ENCODE measurements at places on chromosomes 2 and 18.

DNA sequence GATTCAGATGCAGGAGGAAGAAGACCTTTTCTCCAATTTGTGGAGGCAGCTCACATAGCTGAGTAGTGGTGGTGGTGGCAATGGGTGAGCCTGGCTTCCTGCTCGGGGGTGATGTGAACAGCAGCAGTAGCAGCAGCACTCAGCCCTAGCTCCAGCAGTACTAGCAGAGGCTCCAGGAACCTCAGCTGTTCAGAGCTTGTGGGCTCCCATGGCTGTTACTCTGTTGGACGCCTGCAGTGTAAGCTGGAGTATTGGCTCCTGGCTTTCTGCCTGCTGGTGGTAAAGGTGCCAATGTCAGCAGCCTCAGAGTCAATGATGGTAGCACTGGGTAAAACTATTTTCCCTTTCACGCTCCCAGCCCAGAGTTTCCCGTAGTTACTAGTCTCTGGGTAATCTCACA lies 3.1 kb upstream of the SEH1L start:
- no peak for DNase-seq

GRCh38 chr2:66583881-66584280 lies 149.0 kb downstream of the MEIS1 start:
- no peak for DNase-seq

GRCh38 chr18:59139291-59139614 lies 431 bp upstream of the SEC11C start:
- DNase-seq, result peak; percentile 81

- no peak for DNase-seq
Observed at GRCh38 chr18:79403723-79404566, 8.2 kb downstream of the NFATC1 start.

DNA sequence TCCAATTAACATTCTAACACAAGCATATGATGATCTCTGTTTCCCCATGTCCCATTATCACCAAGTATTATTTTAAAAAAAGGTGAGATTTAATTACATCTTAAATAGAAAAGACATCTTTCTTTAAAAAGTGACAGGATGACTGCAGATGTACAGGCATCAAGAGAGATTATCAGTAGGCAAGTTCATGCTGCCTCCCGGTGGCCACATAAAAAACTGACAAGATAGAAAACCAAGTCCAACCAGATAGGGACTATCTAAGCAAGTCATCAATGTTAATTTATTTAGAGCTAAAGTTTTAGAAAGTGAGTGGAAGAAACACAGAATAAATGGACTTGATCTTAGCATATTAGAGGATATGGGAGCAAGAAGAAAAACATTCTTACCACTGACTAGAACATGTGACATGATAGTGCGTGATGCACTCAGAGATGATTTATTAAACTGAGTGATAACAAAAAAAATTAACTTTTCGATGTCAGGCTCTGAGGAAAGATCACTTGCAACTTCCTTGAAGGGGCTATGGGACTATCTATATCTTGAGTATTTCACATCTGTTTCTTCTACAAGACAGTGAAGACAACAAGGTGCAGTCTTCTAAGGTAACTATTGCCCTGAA lies 5.4 kb upstream of the TDRD15 start:
- DNase-seq, result no peak

GRCh38 chr2:40474306-40474705 lies 22.4 kb upstream of the SLC8A1 start:
- no peak for DNase-seq

GRCh38 chr2:132037527-132038178 lies 124.1 kb downstream of the ANKRD30BL start:
- DNase-seq, result no peak

GRCh38 chr2:62706721-62707521 lies 1.4 kb downstream of the EHBP1 start:
- DNase-seq, result no peak

GRCh38 chr2:32702303-32703064 lies 74.6 kb downstream of the TTC27 start:
- no peak for DNase-seq

DNA sequence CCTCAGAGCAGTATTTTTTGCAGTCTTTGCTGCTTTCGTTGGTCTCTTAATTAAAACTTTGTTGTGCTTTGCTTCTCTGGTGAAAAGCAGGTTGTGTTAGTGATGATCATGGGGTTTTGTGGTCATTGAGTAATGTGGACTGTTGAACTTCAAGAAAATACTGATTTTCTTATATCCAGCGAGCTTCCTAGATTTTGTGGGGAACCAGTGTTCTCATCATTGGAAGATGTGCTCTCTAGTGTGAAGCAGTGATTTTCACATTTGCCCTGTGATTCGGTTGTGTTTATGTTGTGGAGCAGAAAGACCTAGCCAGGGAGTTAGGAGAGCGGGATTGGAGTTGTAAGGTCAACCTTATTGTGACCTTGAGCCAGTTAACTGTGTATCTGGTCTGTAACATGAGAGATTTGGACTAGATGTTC lies 12.4 kb downstream of the ASAP2 start:
- no peak for DNase-seq

GRCh38 chr2:85748985-85749875 lies 4.6 kb upstream of the ATOH8 start:
- no peak for DNase-seq

DNA sequence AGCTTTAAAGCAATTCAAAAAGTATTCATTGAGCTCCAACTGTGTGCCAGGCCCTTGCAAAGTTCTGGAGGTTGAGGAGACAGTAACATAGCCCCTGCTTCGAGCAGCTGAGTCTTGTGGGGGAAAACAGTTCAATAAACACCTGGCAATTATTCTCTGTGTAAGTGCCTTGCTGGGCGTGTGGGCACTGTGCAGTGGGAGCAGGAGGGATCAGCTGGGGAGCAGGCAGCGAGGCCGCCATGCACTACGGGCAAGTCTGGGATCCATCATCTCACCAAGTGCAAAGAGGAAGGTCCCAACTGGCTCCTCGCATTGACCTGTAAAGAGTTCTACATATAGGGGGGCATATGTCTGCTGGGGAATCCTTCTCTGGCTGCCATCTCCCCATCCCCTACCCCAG lies 342.2 kb upstream of the HS6ST1 start:
- DNase-seq, result no peak

DNA sequence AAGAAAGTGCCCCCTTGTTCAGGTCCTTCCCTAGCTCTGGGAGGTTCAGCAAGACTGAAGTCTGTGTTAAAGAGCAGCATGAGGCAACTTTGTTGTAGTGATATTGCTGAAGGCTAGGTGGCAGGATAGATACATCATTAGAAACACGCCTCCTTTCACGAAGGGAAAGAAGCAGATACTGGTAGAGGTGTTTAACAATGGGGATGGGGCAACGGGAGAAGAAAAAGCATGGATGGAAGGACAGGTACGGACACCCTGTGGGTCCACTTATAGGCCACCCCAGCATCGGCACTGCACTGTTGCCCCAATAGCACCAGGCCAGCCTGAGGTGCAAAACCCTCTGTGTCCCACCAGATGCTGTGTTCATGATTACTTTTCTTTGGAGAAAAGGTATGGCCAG lies 3.5 kb upstream of the IGFBP5 start:
- no peak for DNase-seq
